Stomach (tissue), 19 donors: ENCODE measurements at places on chromosomes 16 and 17. TPM values are rescaled to one million over a fixed set of nuclear protein-coding genes. Genes with fewer than 3 reads are reported as not detected.

Gene DDX5
- total RNA-seq = 415 TPM

GRCh38 chr16:9929836-9930235 is 252.4 kb downstream of the GRIN2A start:
- no peak for DNase-seq

DNA sequence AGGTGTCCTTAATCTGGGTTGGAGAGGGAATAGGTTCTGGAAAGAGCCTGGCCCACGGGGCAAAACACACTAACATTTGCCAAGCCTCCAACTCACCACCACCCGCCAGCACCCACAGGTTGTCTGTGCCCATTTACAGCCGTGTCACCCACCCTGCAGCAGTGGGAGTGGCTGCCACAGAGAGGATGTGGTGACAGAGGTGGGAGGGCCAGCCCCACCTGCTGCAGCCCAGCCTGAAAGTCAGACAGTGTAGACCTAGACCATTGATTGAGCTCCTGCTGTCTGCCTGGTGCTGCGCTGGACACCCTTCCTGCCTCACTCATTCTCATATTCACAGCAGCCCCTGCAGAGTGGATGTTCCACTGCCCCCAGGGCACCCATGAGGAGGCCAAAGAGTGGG is 44.7 kb downstream of the IL21R start:
- DNase-seq = peak; percentile 55

DNA sequence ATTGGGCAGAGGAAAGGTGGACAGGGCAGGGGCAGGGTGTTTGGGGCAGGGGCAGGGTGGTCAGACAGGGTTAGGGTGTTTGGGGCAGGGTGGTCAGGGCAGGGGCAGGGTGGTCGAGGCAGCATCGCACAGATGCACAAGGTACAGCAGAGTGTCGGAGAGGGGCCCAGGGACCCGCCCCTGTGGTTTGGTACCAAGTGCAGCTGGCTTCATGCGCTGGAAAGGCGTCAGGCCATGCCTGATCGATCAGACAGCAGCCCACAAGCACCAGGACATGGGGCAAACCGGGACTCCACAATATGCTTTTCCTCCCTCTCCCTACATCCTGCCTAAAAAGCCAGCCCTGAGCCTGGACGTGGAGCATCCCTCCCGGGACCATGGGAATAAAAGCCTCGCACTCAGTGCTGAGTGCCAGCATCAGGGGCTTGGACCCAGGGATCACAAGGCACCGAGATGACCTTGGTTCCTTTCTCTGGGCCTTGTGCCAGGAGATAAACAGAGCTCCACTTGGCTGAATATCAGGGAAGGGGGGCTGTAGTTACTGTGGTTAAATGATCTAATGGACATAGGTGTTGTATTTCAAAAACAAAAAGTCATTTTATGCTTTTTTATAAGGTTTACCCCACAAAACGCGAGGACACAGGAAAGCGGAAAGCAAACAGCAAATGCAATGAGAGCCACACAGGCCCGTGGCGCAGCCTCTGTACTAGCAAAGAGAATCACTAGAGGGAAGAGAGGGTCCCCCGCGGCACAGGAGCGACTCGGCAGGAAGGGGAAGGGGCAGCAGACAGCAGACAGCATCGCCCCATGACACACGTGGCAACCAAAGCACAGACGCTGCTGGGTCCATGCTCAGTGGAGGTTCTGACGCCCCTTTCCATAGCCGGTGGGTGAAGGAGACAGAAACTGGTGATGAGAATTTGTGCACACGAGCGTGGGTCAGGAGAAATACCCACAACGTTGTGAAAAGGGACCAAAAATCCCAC is 5.3 kb upstream of the HEXD start:
- peak; percentile 48 for DNase-seq

- DNase-seq = peak; percentile 63
Observed at GRCh38 chr16:19168371-19169081, 486 bp downstream of the SYT17 start.

Gene SOX8
- total RNA-seq = 3.3 TPM

DNA sequence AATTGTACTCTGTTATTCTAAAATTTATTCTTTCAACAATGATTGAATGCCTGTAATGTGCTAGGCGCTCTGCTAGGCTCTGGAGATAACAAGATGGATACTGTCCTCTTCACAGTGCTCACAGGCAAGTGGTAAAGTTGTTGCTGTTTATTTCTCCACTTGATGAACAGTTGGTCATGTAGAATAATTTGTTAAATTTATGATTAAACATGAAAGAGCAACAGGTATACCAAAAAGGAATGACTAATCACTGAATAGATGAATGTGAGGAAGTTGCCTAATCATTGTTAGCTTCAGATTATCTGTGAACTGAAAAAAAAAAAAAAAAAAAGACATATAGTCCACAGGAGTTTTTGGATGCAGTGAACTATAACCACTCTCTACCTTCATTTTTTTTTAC is 62.3 kb downstream of the NFATC3 start:
- DNase-seq = no peak

DNA sequence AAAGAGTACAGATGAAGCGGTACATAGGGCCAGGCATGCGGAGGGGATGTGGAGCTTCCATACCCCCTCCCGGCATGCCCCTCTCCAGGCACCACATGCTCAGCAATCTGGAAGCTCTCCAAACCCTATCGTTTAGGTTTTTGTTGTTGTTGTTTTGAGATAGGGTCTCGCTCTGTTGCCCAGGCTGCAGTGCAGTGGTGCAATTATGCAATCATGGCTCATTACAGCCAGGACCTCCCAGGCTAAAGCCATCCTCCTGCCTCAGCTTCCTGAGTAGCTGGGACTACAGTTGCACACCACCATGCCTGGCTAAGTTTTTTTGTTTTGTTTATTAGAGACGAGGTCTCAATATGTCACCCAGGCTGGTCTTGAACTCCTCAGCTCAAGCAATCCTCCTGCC is 50.8 kb downstream of the WWOX start:
- DNase-seq = no peak

Gene PLA2G10
- not detected for total RNA-seq

GRCh38 chr16:68707340-68708152 is 29.5 kb upstream of the CDH1 start:
- peak; percentile 86 for DNase-seq

DNA sequence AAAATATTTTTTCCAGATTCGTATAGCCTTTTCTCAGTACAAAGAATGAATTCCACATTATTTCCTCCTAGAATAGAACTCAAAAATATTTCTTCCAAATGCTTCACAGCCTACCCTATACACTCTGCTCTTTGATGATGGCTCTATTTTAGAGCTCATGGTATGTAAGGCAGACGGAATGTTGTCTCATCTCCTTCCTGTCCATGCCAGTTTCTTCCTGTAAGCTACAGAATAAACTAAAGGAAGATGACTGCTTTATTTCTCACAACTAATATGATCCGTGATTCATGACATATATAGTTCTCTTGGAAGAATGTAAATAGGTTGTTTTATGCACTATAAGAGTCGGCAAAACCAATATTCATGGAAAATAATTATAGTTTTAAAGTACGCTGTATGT is 723.1 kb downstream of the CDH11 start:
- DNase-seq = no peak

GRCh38 chr16:64453646-64454045 is 668.2 kb downstream of the CDH11 start:
- no peak for DNase-seq

DNA sequence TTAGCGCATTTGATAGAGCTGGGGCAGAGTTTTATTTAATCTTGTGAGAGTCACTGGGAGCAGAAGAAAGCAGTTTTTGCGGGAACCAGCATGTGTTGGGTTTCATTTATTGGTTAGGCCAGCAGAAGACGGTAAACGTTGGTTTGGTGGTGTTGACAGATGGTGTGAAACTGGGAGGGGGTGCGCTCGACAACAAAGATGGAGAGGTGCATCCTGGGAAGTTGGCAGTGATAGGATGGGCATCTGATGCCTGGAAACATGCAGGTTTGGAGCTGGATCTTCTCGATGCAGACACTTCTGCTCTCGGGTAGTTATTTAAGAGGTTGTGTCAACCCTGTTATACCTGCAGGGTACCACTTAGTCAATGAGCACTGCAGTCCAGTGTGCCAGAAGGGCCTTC is 24.9 kb upstream of the CLEC18A start:
- no peak for DNase-seq

DNA sequence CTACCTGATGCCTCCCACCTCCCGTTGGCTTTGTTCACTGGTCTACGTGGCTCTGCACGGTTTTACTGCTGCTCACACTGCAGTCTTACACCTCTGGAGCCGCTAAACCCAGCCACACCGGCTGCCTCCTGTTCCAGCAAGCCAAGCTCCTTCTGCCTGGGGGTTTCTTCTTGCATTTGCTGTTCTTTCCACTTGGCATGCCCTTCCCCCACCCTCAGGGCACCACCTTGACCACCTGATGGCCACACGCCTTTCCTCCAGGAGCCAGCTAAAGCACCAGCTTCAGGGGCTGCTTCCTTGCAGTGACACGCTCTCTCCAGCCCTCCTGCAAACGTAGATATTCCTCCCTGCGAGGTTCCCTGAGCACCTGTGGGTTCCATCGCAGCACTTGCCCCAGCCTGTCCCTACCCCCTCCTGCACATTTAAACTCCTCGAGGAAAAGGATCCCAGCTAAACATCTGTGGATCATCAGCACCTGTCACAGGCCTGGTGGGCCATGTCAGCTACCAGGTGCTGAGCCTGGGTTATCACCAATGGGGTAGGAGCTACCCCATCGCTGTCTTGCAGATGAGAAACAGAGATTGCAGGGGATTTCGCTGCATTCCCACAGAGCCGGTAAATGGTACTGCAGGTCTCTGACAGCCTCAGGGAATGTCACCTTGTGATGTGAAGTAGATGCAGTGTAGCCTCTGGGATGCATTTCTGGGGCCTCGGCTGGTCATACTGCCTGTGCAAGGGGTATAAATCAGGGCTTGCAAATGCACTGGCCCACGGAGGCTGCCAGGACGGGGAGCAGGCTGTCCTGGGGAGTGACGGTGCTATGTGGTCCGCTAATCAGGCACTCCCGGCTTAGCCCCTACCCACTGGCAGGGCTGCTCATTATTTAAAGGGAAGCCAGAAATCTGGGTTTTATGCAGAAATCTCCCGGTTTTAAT is 285.2 kb downstream of the CPPED1 start:
- no peak for DNase-seq

GRCh38 chr17:60173304-60173819 is 23.6 kb downstream of the CA4 start:
- DNase-seq = no peak

DNA sequence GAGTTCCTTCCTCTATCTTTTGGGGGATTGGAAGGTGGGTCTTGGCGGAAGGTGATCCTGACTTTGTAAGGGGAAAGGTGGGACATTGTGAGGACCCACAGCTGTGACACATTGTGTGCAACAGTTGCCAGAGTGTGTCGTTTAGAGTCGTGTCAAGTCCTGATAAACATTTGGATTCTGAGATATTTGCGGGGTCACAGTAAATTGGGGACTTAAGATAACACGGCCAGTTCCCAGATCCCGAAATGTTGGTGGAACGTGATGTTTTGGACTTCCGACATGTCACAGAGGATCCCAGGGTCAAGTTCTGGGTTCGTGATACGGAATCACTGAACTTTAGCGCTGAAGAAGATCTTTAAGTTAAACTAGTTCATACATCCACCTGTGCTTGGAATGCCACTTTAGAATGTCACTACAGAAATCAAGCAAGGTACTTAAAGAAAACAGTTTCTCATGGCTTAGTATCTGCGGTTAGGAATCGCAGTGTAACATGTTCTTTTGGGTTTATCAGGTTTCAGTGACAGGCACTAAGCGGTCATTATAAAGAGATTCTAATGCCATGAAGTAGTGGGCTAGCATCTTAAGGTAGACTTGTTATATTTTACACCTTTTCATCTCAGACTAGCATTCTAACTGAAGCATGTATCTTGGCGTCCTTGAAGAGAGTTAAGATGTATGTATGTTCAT is 815 bp downstream of the ATAD5 start:
- DNase-seq = no peak

GRCh38 chr16:64469906-64470702 is 651.8 kb downstream of the CDH11 start:
- peak; percentile 17 for DNase-seq

GRCh38 chr16:27993587-27993986 is 69.9 kb downstream of the GSG1L start:
- DNase-seq = no peak

DNA sequence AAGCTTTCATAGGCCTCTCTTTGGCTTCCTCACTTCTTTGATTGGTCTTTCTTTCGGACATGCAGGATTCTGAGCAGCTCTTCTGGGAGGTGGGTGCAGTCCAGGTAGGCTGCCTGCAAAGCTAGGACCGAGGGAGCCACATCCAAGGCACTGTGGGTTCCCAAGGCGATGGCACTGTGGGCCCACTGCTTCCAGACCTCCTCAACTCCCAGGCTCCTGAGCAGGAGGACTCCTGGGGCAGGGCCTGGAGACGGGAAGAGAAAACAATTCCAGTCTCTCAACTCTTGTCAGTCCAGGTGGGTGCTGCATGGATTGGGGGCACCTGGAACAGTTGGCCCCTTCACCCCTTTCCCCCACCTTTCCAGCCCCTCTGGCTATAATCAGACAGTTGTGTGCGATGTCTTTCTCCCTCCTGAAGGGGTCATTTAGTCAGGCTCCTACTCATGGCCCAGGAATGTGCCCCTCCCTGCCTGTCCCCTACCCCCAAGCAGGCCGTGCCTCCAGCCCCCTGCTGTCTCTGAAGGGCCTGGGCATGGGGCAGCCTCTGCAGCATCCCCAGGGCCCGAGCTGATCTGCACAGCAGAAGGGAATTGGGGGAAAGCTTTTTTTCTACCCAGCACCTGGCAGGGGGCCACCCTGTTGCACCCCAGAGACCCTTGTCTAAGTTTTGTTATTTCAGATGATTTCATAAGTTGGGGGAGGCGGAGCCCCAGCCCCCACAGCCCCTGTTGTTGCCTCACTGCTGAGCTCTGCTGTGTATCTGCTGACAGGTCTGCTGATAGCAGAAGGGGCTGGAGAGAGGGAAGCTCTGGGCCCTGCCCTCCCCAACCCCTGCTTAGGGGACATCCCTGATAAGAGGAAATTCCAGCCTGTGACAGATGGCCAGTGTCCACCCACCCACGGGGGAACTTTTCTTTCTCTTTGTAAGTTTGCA is 330.3 kb downstream of the SEC14L1 start:
- DNase-seq = peak; percentile 80

DNA sequence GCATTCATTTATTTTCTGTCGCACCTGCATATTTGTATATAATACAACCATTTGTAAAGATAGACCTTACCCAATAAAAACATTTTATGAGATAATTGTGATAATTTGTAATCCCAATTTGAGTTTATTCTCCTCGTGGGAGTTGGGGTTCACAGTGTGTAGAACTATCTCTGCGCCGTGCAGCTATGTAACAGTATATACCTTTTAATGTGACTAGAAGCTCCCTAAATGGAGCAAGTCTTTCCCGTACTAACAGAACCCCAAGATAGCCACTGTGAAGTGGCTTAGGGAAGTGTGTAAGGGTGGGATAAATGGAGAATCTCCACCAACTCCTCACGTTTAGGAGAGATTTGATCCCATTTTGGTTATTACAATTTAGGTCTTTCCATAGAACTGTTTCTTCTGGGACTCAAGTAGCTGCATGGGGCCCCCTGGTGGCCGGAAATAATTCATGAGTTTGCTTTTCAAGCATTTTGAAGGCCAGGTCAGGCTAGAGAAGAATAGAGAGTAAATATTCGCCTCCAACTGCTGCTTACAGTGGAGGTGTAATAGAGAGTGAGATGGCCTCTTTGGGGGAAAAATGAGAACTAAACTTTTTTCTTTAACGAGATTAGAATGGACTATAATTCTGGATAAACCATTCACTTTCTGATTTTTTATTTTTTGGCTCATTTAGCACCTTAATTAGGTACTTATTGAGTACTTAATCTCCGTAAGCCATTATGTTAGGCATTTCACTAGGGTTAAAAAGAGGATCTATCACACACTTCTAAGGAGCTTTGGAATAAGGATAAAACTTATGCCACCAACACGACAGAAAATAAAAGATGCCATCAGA is 4.5 kb downstream of the TMEM100 start:
- peak; percentile 81 for DNase-seq
